ENCODE measurements at places on chromosomes 5 and 9. TPM values are rescaled to one million over a fixed set of nuclear protein-coding genes. Genes with fewer than 3 reads are reported as not detected.

SLC25A2 gene
- total RNA-seq, result 0.27 TPM

ADAMTS13 gene
- total RNA-seq, result 0.57 TPM

EPB41L4A gene
- 26.1 TPM for total RNA-seq

ASPN gene
- not detected for total RNA-seq

SERF1B gene
- total RNA-seq, result 26.3 TPM

CD274 gene
- total RNA-seq, result 27.0 TPM

LCN1 gene
- not detected for total RNA-seq

SIT1 gene
- total RNA-seq, result not detected

OR1K1 gene
- not detected for total RNA-seq

CEP72 gene
- total RNA-seq, result 7.8 TPM

All from thoracic aorta endothelial cell (primary cell).